ENCODE measurements at places on chromosomes 3 and 15. TPM values are rescaled to one million over a fixed set of nuclear protein-coding genes. Genes with fewer than 3 reads are reported as not detected.

SNUPN gene
- total RNA-seq = 30.7 TPM

DUOXA2 gene
- not detected for total RNA-seq

SNTN gene
- total RNA-seq = not detected

PLSCR5 gene
- total RNA-seq = not detected

All from A549 treated with GW870086 at 1 μM for 4 hours (cell line).